ENCODE measurements at places on chromosomes 11 and 22.

GRCh38 chr22:45039133-45039532 lies 29.3 kb upstream of the PHF21B start:
- DNase-seq, result no peak

DNA sequence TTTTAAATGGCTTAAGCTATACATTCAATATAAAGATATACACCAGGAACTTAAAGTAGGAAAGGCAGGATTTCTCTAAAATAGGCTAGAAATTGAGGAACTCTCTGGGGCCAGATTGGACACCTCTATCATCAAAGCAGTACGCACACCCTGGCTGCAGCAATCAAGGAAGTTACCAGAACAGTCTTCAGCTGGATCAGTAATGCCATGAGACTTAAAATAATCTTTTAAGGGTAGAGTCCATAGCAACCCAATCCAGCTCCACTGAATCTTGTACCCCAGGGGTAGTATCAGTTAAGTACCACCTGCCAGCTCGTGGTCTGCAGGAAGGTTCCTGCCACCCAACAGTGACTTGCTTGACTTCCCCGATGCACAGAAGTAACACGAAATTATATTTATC lies 3.0 kb downstream of the RDX start:
- no peak for DNase-seq

DNA sequence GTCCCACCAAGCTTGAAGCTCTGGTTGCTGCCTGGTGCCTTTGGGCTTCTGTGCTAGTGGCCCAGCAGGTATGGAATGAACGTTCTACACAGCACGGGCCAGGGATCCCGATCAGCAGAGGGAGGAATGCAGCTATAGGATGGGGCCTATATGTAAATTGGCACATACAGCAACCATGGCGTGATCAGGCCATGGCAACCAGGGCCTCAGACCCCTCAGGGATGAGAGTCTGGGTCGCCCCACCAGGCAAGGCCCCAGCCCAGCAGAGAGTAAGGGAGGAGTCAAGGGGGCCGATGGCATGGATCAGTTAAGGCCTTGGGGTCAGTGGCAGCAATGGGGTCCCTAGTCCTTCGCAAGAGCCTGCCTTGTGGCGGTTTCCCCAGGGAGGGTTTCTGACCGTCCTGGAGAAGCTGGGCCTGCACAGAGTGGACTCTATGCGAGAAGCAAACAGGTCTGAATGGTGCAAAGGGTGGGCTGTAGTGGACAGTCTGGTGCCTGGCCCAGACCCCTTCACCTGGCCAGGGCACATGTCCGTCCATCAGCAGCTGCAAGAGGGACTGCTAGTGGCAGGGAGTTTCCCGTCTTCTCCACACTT lies 98.6 kb downstream of the RPS6KA4 start:
- no peak for DNase-seq

- no peak for DNase-seq
These were observed 75.0 kb upstream of the CCND1 start for GRCh38 chr11:69566001-69566400.

GRCh38 chr11:10487002-10487647 lies 32.1 kb downstream of the AMPD3 start:
- no peak for DNase-seq

DNA sequence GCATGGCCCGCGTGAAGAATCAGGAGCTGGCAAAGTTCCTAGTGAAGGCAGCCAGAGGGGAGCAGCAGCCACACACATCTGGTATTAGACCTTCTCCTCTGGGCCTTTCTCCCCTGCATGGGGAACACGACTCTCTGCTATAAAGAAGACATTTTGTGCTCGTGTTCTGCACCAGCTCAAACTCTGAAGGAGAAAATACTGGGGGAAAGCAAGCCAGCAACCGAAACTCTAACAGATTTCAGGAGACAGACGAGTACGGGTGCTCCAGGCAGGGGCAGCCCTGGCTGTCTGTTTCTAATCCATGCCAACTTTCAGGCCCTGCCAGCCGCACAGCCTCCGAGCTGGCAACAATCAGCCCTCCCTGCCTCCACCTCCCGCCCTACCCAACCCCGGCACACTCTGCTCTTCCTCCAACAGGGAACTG lies 296.3 kb downstream of the BRD1 start:
- DNase-seq, result no peak

DNA sequence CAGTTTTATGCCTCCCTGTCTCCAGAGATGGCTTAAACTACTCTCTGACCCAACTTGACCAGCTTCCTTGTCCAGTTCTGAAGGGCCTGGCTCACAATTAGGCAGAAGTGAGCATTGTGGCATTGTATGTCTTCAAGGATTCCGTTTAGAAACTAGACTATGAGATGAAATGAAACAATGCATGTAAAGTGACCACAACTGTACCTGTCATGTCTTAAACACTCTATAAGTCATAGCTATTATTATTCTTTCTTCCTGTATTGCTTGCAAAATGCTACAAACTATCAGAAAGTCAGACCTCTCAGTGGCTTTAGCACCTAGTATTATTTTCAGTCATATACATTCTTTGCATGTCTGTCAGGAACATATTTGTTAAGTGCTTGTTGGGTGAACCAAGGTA lies 127.9 kb upstream of the MTMR2 start:
- no peak for DNase-seq

- peak; percentile 74 for DNase-seq
These were observed 26.9 kb downstream of the PICALM start for GRCh38 chr11:86041975-86042378.

- DNase-seq, result peak; percentile 50
These were observed at the start of gene MN1 for GRCh38 chr22:27801616-27802345. Gene MN1, minus strand, starts transcription at chr22:27801756. Its CDS starts 1,213 bp downstream, at chr22:27800543.

GRCh38 chr11:37525336-37525735 lies 927.3 kb upstream of the RAG2 start:
- DNase-seq, result no peak

GRCh38 chr11:17351510-17352176 lies at the start of gene NCR3LG1:
Gene NCR3LG1, plus strand, starts transcription at chr11:17351800. Its CDS starts 170 bp downstream, at chr11:17351970.
- peak; percentile 70 for DNase-seq

DNA sequence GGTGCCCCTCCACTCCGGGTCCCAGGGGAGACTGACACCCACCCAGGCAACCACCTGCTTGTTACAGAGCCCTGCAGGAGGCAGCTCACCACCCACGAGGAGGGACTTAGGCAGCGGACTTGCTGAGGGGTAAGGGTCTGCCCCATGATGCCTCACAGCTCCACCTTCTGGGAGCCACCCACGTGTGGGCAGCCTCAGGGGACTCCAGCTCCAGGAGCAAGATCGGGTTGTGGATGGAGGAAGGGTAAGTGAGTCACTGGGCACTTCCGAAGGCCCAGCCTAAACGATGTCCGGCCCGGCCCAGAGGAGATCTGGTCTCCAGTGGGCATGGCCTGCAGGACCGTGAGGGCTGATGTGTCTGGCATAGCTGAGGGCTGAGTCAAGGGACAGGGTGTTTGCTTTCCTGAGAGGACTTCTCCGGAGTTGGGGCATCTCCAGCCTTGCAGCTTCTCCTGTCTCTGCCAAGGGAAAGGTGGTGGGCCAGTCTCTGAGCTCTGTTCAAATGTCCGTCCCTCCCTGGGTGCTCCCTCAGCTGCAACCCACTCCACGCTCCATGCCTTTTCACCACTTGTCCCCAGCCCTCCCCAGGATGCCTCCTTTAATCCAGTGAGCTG lies 32.3 kb upstream of the P2RY2 start:
- DNase-seq, result no peak

DNA sequence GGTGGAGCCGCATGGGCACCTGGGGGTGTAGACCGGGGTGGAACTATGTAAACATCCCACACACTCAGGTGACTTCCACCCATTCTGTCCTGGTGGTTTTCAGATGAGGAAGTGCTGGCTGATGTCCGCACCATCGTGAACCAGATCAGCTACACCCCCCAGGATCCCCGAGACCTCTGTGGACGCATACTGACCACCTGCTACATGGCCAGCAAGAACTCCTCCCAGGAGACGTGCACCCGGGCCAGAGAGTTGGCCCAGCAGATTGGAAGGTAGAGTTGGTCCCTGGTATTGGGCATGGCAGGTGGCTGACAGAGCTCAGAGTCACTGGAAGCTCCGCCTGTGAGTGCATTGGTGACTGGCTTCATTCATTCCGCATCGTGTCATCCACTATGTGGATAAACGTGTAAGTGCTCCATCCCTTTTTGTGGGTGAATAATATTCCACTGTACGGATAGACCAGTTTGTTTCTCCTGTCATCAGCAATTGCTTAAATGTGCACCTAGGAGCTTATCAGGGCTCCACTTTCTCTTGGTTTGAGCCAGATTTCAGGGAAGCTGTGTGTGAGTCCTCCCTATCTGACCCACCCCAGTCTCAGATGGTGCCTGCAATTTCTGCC lies 29.9 kb downstream of the NADSYN1 start:
- no peak for DNase-seq

- DNase-seq, result peak; percentile 81
These were observed 91.6 kb downstream of the STIM1 start for GRCh38 chr11:3947061-3947460.

GRCh38 chr11:100203789-100204188 lies 483.3 kb upstream of the ARHGAP42 start:
- no peak for DNase-seq

DNA sequence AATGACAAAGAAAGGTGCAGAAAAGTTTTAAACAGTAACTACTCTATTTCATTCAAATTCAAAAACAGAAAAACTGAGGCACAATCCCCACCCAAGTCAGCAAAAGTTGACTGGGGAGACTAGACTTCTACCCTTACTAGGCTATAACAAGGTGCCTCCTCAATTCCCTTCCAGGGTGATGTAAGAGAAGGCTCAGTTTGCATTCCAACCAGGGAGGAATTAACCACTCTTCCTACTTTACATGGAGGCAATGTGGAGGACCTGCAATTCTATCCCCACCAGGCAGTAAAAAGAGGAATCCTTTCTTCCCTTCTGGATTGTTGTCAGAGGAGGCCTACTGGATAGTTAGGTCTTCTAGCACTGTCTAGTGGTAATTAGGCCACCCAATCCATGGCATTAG lies 26.1 kb downstream of the TYR start:
- no peak for DNase-seq

GRCh38 chr11:118911880-118912741 lies 13.6 kb downstream of the BCL9L start:
- no peak for DNase-seq

DNA sequence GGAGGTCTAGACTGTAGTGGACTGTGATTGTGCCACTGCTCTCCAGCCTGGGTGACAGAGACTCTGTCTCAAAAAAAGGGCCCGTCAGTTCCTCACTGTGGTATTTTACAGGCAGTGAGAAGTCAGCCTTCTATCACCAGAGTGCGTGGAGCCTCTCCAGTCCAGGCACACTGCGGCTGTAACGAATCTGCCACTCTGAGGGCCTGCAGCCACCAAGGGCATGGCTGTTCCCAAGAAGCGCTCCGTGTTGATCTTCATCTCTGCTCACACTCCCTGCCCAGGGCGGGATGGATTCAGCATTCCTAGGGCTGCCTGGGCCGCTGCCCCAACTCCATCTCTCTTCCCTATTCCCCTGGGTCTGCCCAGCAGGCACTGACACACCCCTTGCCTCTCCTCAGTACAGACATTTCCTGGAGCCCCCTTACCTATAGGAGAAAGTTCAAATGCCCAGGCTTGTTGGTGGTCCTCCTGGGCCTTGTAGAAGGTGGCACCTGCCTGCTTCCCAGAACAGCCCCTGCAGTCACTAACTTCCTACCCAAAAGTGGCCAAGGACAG lies 148.4 kb downstream of the CACNA1I start:
- no peak for DNase-seq

DNA sequence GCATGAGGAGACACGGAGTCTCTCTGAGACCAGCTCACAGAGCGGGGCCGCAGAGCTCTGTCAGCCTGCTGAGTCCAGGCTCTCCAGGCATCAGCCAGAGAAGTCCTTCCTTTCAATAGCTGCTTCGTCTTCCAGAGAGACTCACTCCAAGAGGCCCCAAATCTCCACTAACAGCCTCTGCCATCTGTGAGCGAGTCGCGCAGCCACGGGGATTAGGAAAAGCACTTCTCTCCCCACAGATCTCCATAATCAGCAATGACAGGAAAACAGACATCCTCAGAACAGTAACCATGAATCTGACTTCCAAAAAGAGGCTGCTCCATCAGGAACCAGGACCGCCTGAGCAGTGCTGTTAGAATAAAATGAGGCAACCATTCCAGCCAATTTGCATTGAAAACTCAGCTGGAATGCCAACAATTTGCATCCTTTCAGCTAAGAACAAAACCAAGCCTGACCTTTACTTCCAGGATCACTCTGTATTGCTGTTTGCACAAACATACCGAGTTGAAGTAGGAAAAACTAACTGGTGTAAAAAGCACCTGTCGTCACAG lies 65.4 kb downstream of the SMCO4 start:
- DNase-seq, result no peak

GRCh38 chr11:9078113-9079086 lies 13.0 kb downstream of the SCUBE2 start:
- DNase-seq, result no peak

GRCh38 chr11:95548416-95548815 lies 241.2 kb downstream of the FAM76B start:
- no peak for DNase-seq

GRCh38 chr11:5603326-5603725 lies 6.9 kb downstream of the TRIM6 start:
- no peak for DNase-seq

- DNase-seq, result no peak
These were observed 28.1 kb upstream of the KLHL35 start for GRCh38 chr11:75461151-75461550.

GRCh38 chr11:117454564-117454917 lies 126.9 kb downstream of the CEP164 start:
- DNase-seq, result no peak

GRCh38 chr11:121839781-121840180 lies 276.2 kb downstream of the BLID start:
- no peak for DNase-seq

- DNase-seq, result no peak
These were observed 38.5 kb downstream of the C11orf58 start for GRCh38 chr11:16776711-16777612.

- no peak for DNase-seq
These were observed 9.1 kb downstream of the POLD4 start for GRCh38 chr11:67344264-67344663.

DNA sequence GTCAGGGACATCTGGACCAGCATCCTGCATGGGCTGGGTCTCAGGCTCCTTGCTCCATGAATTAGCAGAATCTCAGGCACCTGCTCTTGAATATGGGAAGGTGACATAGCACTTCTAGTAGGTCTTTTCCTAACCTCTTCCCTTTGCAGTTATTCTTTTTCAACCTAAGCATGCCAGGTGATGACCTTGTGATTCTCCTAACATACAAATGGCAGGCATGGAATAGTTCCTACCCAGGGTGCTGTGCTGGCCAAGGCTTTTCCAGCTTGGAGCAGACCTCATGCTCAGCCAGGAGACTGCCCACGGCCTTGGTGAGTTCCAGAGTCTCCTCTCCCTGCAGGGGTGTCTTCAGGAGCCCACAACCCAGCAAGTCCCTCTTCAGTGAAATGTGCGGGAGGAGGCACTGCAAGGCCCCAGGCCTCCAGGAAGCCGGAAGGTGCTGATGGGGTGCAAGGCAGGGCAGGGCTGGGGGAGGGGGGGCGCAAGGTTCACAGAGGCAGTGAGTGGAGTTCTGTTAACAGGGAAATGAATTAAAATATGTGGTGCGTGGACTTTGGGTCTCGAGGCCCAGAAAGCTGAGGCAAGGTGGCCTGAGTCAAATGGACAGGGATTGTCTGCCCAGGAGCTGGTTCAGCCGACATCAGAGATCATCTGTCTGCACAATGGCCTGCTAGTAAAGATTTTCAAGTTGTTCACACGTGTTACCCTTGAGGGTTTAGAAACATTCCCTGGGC lies 75.9 kb upstream of the SEPTIN5 start:
- no peak for DNase-seq

- no peak for DNase-seq
These were observed 457.0 kb downstream of the NTM start for GRCh38 chr11:131827430-131827829.

- DNase-seq, result no peak
These were observed 8.2 kb downstream of the PDE2A start for GRCh38 chr11:72665911-72666472.

Measured in CD4-positive, alpha-beta memory T cell (primary cell).